ENCODE measurements at places on chromosomes 2 and 18.

- no peak for DNase-seq
Measured at GRCh38 chr2:118340103-118340502, 251.8 kb downstream of the INSIG2 start.

DNA sequence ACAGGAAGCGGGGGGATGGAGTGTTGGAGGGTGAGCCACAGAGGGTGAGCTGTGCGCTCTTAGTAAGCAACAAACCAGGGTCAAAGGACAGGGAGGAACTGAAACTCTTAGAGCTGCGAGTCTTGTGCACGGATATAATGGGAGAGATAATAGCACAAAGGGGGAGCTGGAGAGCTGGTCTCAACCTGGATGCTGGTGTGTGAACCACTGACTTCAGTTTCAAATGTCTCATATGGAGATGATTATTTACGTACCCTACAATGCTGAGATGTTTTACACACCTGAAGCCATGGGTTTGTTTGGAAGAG lies 35.9 kb downstream of the PTGR3 start:
- no peak for DNase-seq

DNA sequence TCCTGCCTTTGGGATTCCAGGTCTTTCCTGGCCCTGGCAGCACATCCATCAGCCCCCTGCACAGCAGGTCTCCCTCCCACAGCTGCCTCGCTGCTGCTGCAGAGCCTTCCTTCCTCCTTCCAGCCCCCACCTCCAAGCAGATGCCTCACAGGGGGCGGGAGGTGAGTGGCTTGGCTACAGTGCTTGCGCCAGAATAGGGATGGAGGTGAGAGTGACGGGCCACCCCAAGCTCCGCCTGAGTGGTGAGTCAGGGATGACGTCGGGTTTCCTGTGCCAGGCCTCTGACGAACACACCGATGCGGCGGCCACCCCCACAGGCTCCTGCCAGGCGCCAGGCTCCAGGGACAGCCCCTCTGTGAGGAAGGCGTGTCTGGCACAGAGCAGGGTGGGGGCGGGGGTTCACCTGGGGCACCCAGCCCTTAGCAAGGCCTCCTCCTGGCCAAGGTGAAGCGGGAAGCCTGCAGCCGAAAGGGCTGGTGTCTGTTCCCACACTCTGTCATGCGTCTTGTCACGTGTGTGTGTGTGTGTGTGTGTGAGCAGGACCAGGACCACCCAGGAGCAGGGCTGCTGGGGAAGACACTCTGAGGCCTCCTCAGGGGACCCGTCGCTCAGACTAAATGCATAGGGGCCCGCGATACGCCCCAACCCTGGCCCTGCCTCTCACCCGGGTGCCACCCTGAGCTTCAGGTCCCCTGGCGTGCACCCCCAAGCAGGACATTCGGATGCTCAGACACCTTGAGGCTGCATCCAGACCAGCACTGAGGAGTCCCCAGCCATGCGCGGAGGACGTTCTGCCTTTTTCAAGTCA lies 3.4 kb upstream of the DUSP2 start:
- DNase-seq, result no peak

DNA sequence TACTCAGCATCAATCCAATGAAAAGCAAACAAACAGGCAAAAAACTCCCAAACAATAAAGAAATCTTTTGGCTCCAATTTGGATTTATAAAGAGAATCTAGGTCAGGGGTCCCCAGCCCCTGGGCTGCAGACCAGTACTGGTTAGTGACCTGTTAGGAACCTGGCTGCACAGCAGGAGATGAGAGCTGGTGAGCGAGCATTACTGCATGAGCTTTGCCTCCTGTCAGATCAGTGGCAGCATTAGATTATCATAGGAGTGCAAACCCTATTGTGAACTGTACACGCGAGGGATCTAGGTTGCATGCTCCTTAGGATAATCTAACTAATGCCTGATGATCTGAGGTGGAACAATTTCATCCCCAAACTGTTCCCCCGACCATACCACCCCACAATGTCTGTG lies 102.2 kb downstream of the KIAA1328 start:
- no peak for DNase-seq

- DNase-seq, result no peak
Measured at GRCh38 chr18:79512461-79513380, 117.0 kb downstream of the NFATC1 start.

DNA sequence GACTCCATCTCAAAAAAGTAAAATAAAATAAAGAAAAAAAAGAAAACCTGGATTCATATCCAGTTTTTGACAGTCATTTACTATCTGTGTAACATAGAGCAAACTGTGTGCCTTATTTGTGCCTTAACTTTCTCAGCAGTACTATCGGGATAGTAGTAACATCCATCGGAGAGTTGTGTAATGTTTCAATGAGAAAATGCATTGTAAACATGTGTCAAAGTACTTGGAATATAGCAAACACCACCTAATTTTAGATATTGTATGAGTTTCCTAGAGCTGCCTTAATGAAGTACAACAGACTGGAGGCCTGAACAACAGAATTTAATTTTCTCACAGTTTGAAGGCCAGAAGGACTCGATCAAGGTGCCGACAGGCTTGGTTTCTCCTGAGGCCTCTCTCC lies 81.3 kb upstream of the CDC42EP3 start:
- no peak for DNase-seq

DNA sequence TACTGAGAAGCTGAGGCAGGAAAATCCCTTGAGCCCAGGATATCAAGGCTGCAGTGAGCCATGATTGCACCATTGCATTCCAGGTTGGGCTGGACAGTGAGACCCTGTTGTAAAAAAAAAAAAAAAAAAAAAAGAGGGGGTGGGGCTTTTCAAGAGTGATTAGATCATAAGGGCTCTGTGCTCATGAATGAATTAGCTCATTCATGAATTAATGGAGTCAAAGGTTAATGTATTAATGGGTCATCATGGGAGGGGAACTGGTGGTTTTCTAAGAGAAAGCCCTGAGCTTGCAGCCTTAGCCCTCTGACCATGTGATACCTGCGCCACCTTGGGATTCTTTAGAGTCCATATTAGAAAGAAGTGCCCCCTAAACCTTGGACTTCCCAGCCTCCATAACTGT lies 4.5 kb downstream of the SLC19A3 start:
- DNase-seq, result no peak

Data from Panc1 (cell line).